ENCODE measurements at places on chromosomes 1 and 21. TPM values are rescaled to one million over a fixed set of nuclear protein-coding genes. Genes with fewer than 3 reads are reported as not detected.

The LAD1 gene
- not detected for total RNA-seq

The ZFP69 gene
- 1.3 TPM for total RNA-seq

The SPSB1 gene
- 21.6 TPM for total RNA-seq

The LORICRIN gene
- total RNA-seq, result not detected

The SPRR1B gene
- not detected for total RNA-seq

The USH2A gene
- total RNA-seq, result not detected

The CGN gene
- under 0.01 TPM for total RNA-seq

The CLCA4 gene
- total RNA-seq, result not detected

The GJA9 gene
- not detected for total RNA-seq

The SIK1 gene
- total RNA-seq, result 0.65 TPM

The ILDR2 gene
- total RNA-seq, result not detected

The OXCT2 gene
- total RNA-seq, result 4.2 TPM
